ENCODE measurements at places on chromosomes 3 and 15.

DNA sequence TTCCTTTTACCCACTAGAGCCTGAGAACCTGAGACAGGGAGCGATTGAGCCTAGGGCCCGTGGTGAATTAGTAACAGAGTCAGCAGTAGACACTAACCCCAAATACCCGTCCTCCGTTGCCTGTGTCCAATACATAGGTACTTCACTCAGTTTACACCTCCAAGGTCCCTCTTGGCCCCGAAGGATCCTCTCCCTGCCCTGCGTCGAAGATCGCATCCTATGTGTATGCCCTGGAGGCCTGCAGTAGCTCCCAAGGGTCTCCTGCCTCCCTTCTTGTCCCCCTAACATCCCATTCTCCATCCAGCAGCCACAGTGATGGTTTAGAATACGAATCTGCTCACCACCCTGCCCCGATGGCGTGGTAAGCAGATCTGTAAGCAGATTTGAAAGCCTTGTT lies 67.0 kb downstream of the ISG20 start:
- DNase-seq, result no peak

- DNase-seq, result no peak
These were observed 115.9 kb upstream of the STRIT1 start for GRCh38 chr3:155409336-155409735.

DNA sequence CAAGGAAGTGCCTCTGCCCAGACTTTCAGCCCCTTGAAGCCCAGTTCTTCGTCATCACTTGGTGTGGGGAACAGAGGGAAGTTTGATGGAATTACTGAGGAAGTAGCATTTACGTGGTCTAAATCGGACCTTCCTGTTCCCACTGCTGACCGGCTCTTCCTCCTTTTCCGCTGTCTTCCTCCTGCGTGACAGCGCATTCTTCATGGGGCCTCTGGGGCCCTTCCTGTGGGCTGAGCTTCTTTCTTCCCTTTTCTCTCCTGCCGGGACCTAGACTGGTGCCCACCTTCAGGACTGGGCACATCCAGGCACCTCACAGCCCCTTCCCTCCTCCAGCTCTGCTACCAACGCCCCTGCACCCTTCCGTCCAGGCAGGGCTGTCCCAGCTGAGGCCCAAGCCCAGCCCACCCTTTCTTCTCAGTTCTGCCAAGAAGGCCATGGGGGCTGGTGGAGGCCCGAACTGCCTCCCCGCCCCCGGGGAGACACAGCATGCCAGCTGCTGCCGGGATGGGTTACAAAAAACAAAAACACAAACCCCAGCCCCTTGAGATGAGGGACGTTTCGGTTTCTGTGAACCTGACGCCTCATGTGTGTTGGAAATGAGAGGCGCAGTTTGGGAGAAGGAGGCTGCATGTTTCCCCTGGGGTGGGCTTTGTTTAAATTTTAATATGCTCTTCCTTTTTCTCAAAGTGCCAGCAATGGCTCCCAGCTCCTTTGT lies 19.1 kb downstream of the ZNF710 start:
- no peak for DNase-seq

GRCh38 chr3:101615525-101615924 lies 41.5 kb downstream of the PCNP start:
- no peak for DNase-seq

GRCh38 chr3:96622878-96623277 lies 191.5 kb upstream of the EPHA6 start:
- no peak for DNase-seq

- no peak for DNase-seq
These were observed 61.3 kb downstream of the RIOX2 start for GRCh38 chr3:97910931-97911351.

DNA sequence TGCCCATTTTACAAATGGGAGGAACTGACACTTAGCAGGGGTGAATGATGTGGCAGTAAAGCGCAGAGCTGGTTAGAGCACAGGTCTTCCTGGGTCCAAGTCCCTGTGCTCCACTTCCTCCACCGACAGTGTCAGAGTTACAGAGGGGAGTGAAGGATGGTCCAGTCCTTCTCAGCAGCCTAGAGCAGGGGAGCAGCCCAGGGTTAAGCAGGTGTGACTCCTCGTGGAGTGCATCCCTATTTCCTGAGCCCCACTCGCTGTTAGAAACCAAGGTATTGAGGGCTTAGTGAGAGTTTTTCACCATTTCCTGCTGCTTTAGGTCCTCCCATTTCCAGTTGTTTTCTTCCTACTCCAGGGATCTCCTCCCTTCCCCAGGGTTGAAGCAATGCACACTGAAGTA lies 75.4 kb downstream of the GHSR start:
- no peak for DNase-seq

- DNase-seq, result no peak
These were observed 4.2 kb downstream of the HMCES start for GRCh38 chr3:129282727-129283327.

DNA sequence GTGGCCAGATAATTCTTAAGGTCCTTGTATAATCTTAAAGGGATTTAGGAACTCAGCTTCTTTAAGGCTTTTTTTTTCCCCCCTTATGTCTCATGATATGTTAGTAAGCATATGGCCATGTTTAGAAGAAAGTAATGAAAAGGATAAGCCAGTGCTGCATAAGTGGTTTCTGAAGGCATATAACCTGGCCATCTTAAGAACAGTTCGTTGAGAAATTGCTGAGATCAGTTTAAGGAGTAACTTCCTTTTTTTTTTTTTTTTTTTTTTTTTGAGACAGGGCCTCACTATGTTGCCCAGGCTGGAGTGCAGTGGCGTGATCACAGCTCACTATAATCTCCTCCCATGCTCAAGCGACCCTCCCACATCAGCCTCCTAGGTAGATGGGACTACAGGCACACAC lies 51.7 kb downstream of the UBE2E2 start:
- DNase-seq, result no peak

GRCh38 chr15:84750583-84751092 lies 2.2 kb downstream of the ZNF592 start:
- DNase-seq, result no peak

DNA sequence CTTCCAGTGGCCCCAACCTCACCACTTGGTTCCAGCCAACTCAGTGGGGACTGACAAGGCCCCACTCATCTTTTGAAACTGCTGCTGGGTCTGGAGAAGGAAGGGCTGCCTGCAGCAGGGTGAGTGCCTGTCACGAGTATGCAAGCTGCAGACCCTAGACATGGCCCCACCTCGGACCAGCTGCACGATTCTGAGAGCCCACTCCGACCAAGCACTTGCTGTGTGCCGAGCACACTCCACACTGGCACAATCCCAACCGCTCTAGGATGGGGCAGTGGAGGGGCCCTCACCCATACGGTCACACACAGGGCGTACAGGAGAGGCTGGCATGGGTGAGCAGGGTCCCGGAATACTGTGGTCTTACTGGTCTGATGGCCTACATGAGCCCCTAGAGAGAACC lies 8.0 kb upstream of the PLXND1 start:
- no peak for DNase-seq

GRCh38 chr15:79004336-79004735 lies 59.5 kb upstream of the CTSH start:
- DNase-seq, result no peak

DNA sequence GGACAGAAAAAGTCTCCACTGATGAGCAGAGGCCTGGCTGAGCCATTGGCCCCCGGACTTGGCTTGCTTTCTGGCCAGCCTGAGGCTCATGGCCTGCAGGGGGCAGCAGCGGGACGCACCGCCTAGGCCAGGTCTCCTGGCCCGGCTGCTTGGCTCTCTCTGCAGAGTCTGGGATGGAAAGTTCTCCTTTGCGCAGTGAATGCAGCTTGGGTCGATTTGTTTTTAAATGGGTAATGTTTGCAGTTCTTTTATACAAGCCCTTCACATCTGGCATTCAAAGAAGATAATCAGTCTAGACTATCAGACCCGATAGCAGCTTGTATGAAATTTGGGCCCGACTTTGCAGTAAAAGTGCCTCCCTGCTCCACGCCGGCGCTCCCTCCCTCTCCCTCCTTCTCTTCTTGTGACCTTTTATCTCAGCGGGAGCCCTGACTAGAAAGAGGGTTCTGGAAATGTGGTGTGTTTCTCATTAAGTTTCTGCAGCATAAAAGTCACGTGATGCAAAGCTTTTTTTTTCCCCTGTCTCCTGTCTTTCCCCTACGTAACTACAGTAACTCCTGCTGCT lies 59.9 kb downstream of the ZNF621 start:
- peak; percentile 13 for DNase-seq

All from NCI-H526 (cell line).